T-helper 17 cell (primary cell): ENCODE measurements at places on chromosomes 13 and 19. TPM values are rescaled to one million over a fixed set of nuclear protein-coding genes. Genes with fewer than 3 reads are reported as not detected.

- DNase-seq, result no peak
- no peaks in the 10 kb centered on the region for H3K27me3 ChIP-seq
- no peak overlapping the region for H3K27ac ChIP-seq
- H3K4me3 ChIP-seq, result no peak overlapping the region
Observed at GRCh38 chr13:93709506-93710244, 483.1 kb downstream of the GPC6 start.

DNA sequence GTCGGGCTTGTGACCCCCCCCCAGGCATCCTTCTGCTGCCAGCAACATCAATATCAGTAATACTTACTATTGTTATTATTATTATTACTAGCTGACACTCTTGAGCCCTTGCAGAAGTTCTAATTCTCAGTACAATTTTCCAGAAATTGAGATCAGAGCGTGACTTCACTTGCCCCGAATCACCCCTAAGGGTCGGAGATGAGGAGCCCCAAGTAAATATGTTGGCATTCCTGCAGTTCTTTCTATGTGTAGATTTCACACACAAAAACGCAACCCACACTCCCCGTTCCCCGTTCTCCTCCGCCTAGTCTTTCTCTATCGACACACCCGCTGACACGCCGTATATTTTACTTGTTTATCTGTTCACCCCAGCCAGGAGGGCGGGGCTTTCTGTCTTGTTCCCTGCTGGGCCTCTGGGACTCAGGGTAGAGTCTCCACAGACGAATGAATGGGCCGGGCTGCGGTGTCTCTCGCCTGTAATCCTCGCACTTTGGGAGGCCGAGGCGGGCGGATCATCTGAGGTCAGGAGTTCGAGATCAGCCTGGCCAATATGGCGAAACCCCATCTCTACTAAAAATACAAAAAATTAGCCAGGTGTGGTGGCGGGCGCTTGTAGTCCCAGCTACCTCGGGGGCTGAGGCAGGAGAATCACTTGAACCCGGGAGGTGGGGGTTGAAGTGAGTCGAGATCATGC is 14.7 kb downstream of the TLE5 start:
- H3K36me3 ChIP-seq, result no peaks in the 10 kb centered on the region
- H3K4me1 ChIP-seq, result peaks cover 18% of the 10 kb centered on the region
- DNase-seq, result peak; percentile 45

GRCh38 chr19:18135712-18136584 is 17.0 kb upstream of the PIK3R2 start:
- peaks cover 6% of the 10 kb centered on the region for H3K36me3 ChIP-seq
- no peak overlapping the region for H3K4me3 ChIP-seq
- H3K27me3 ChIP-seq, result no peaks in the 10 kb centered on the region
- H3K4me1 ChIP-seq, result peaks cover 3% of the 10 kb centered on the region

GRCh38 chr19:3392480-3392879 is 26.1 kb downstream of the NFIC start:
- no peak overlapping the region for H3K27ac ChIP-seq
- H3K4me3 ChIP-seq, result no peak overlapping the region
- H3K36me3 ChIP-seq, result no peaks in the 10 kb centered on the region
- H3K4me1 ChIP-seq, result peaks cover 4% of the 10 kb centered on the region
- no peak for DNase-seq
- H3K27me3 ChIP-seq, result no peaks in the 10 kb centered on the region

GRCh38 chr19:30855442-30855841 is 483.3 kb downstream of the ZNF536 start:
- H3K4me3 ChIP-seq, result no peak overlapping the region
- H3K4me1 ChIP-seq, result no peaks in the 10 kb centered on the region
- H3K27ac ChIP-seq, result no peak overlapping the region
- peaks cover 34% of the 10 kb centered on the region for H3K27me3 ChIP-seq
- no peaks in the 10 kb centered on the region for H3K36me3 ChIP-seq
- DNase-seq, result no peak

GRCh38 chr19:55346725-55347441 is 7.2 kb downstream of the KMT5C start:
- H3K4me1 ChIP-seq, result peaks cover 11% of the 10 kb centered on the region
- no peak overlapping the region for H3K4me3 ChIP-seq
- DNase-seq, result no peak
- no peak overlapping the region for H3K27ac ChIP-seq
- peaks cover 7% of the 10 kb centered on the region for H3K36me3 ChIP-seq

GRCh38 chr13:43804461-43805070 is 17.8 kb upstream of the ENOX1 start:
- no peak overlapping the region for H3K27ac ChIP-seq
- DNase-seq, result no peak
- no peaks in the 10 kb centered on the region for H3K36me3 ChIP-seq
- H3K4me3 ChIP-seq, result no peak overlapping the region
- H3K4me1 ChIP-seq, result peaks cover 2% of the 10 kb centered on the region

Gene ZNF283
- 6.9 TPM for total RNA-seq

Gene FXYD3
- total RNA-seq, result not detected

Gene CFAP97D2
- total RNA-seq, result not detected

Gene SERPINE3
- not detected for total RNA-seq

Gene SIGLEC11
- not detected for total RNA-seq
